ENCODE measurements at places on chromosomes 3 and 15.

DNA sequence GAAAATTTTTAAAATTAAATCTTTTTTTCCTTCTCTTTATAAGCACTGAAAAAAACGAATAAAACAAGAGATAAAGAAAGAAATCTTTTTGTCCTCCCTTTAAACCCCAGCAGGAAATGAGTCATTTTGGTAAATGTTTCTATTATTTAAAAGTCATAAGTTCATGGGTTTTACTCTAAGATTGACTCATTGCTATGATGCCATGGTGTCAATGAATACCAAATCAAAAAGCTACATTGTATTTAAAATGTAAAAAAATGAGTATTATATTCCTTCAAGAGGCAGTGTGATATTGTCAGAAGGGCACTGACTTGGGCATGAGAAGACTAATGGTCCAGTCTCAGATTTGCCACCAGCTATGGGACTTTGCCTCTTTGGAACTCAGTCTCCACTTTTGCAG lies 303.4 kb upstream of the DNAJC19 start:
- no peak for DNase-seq

DNA sequence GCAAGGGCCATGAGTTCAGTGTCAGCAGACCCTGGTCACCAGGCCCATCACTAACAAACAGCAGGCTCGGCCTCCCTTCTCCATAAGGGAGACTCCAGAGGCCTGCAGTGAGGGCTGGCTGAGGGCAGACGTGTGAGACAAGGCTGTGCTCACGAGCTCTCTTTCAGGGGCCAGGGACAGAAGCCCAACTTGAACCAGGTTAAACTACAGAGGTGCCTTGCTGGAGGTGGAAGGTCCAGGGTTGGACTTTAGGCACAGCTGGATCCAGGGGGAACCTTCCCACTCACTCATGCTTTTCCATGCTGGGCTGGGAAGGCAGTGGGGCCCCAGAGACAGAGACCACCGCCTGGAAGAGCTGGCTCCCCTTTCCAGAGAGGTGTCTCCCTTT lies 19.0 kb downstream of the CFAP100 start:
- no peak for DNase-seq

GRCh38 chr15:90570643-90571042 lies 40.9 kb downstream of the CRTC3 start:
- no peak for DNase-seq

- DNase-seq: no peak
Measured at GRCh38 chr3:15316998-15317435, 15.4 kb downstream of the SH3BP5 start.

DNA sequence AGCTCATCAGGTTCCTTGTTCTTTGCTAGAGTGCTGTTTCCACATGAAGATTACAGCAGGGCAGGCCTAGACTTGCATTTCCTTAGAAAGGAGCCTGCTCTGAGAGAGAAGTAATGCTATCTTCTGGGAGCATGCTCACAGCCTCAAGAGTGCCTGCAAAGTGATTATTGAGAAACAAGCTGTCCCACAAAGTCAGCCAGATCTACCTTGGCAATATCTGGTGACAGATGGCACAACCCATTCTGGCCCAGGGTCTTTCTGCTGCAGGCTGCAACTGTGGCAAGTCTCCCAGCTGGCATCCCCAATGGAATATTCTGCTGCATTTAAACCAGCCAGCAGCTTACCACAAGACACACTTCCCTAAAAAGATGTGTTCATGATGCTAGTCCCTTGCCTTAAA lies 29.3 kb downstream of the MTMR10 start:
- DNase-seq: no peak

GRCh38 chr3:158790901-158791589 lies 10.8 kb upstream of the MFSD1 start:
- DNase-seq: peak; percentile 16

GRCh38 chr3:78757731-78758130 lies 1010.1 kb downstream of the ROBO1 start:
- no peak for DNase-seq

DNA sequence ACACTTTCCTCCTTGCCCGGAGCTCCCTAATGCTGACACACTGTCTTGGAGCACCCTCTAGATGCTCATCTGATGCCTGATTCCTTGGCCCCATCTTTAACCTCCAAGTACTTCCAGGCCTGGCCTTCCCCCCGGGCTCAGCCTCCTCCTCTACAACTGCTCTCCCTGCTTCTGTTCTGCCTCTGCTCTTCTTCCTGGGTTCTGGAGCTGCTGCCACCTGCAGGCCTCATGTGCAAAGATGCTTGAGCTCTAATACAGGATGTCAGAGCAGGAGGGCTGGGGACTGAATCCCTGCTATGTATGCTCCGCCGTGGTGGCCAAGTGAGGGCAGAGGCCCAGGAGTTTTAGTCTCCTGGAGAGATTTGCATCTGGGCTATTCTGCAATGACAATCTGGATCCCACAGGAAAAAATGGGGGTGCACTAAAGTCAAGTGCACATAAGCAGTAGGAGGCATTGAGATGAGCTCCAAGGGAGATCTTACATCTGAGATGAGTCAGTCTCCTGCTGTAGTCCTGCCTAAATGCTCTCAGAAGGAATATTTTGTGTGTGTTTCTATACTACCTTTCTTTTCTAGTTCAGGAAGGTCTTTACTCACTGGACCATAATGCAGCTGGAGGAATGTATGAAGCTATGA lies 296.3 kb downstream of the UACA start:
- peak; percentile 50 for DNase-seq

GRCh38 chr3:65484964-65485363 lies 553.8 kb downstream of the MAGI1 start:
- no peak for DNase-seq

DNA sequence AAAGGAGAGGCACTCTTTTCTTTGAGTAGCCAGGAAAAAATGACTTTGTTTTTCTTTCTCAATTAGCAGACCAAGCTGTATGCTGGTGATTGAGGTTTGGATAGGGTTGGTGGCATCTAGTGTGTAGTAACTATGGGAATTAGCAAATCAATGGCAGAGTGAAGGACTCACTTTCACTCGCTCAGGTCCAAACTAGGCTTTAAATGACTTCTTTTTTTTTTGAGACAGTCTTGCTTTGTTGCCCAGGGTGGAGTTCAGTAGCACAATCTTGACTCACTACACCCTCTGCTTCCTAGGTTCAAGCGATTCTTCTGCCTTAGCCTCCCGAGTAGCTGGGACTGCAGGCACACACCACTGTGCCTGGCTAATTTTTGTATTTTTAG lies 35.9 kb downstream of the PRKCI start:
- no peak for DNase-seq

DNA sequence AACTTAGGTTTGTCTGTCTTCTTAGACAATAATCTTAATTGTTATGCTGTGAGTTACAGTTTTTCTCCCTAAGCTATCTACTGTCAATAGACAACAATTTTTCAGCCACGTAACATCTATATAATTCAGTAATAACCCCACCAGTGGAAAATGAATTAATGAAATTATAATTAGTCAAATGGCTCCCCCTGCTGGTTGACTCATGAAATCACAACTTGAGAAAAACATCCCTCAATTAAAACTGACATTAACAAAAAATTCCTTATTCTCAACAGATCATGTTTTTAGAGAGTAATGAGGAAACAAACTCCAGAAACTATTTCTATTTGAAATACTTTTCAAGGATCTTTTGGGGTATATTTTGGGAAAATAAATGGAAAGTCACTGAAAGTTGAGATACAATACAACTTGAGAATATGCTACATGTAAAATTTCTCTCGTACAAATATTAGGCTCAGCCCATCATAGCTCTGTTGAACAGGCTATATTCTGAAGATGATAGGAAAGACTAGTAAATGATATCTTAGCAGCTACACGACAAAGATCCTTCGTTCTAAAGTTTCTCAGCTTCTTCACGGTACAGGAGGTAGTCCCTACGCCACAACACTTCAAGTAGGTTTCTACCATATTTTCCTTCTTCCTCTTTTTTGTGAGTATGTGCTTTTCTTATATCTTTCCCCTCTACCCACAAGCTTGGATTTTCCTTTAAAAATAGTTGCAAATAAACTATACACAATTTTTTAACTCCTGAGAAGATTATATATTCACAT lies 20.7 kb downstream of the PPP1R2 start:
- no peak for DNase-seq
